ENCODE measurements at places on chromosomes 7 and 10.

- no peak for DNase-seq
Observed at GRCh38 chr10:130749911-130750310, 561.6 kb downstream of the TCERG1L start.

DNA sequence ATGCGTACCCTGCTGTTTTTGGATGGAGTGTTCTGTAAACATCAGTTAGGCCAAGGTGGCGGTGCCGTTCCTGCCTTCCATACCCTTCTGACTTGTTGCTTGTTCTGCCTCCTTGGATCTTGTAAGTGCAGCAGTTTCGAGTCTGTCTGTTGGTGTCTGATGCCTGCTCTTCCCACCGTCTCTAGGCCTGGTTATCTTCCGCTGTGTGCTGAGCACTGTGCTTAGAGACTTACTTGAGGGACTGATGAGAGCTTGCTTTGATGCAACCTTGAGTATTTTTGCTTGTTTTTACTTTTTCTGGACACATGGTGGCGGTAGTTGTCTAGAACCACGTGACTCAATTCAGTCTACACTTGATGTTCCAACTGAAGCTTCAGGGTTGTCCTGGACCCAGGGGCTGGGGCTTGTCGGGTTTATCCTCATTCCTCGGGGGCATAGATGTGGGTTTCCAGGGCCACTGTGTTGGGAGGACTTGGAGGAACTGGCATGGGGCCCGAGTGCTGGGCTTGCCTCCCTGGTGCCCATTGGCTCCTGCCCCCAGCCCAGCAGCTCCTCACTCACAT lies 14.4 kb upstream of the SPRN start:
- DNase-seq, result no peak

- DNase-seq, result no peak
Observed at GRCh38 chr10:118239236-118239630, 102.9 kb downstream of the FAM204A start.

DNA sequence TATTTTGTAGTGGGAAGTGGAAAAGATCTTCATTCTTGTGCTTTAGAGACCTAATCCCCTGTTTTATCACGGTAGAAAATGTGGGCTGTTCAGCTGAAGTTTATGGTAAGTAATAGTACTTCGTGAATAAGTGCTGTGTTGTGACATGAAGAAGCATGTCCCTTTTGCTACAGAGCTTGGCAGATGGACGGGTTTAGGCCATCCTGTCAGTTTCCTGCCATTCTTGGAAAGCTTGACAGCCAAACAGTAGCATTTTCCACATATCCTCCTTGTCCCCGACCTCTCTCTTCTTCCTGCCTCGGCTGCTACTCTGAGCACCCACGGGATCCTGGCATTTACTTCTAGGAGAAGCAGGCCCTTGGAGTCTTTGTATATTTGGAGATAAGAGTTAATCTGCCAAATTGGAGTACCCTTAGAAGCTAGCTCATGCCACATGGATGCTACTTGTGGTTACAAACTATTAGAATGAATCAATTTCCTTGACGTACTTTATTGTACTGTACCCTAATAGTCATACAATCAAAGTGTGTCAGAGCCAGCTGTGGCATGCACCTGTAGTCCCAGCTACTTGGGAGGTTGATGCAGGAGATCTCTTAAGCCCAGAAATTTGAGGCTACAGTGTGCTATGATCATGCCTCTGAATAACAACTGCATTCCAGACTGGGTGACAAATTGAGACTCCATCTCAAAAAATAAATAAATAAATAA lies 39.2 kb downstream of the PNLIPRP3 start:
- no peak for DNase-seq

DNA sequence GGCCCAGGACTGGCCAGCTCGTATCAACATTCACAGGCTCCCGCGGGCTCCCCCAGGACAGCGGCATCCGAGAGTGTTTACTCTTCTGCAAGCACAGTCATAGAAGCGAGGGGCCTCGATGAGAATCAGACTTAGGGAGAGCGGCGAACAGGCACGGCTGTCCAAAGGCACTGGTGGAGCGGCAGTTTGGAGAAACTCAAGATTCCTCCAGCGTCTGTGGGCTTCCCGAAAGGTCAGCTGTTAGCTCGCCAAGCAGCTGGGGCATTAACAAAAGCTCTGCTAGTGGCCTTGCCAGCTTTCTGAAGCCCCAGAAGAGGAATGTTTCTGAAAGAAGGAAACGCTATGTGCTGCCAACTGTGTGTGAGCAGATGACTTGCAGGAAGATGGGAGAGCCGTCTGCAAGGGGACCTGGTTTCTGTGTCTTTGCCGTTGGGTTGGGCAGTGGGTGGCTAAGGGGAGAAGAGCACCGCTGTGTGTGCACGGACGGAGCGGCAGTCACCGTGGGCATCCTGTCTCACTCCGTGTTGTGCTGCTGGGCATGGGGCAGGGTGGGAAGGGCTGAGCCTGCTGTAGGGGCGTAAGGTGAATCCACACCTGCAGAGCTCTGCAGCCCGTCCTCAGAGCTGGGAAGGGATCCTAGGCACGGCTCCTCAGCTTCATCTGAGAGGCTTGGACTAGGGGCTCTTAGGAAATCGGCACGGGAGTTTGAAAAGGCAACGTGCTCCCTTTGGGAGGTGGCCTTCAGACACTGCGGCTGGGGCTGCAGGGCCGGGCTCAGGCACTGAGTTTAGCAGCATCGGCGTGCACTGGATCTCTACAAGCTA lies 42.1 kb downstream of the AMZ1 start:
- DNase-seq, result no peak

DNA sequence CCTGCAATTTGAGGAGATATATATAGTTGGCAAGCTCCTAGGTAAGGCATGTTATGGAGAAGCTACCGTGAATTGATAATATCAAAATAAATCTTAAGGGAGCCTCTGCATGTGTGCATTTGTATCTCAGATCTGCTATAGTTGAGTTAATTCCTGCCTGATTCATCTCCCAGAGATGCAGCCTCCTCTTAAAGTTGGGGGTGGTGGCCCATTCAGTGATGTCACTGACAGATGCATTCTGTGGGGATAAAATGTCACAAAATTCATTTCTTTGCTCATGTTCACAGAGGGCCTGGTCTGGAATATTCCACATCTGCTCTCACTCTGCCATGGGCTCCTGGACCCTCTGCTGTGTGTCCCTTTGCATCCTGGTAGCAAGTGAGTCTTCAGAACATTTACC lies 185.8 kb upstream of the PRSS1 start:
- DNase-seq, result no peak

DNA sequence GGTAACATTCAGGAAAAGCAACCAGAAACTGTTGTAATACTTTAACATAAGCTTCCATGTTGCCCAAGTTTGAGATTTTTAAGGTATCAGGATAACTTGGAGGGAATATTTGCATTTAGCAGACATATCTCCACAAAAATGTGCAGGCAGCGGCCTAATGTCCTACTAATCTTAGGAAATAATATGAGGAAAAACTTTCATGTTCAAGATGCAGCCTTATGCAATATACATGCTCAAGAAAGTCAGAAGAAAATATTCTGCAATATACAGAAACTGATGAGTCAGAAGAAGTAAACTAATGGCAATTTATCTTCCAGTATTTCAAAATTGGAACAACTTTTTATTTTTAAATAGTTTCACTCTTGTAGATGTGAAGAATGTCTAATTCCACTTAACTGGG lies 463.2 kb upstream of the C7orf33 start:
- DNase-seq, result no peak

GRCh38 chr10:21403256-21404015 lies 122.0 kb downstream of the SKIDA1 start:
- DNase-seq, result no peak

- DNase-seq, result no peak
Observed at GRCh38 chr10:132117146-132117545, 51.4 kb downstream of the JAKMIP3 start.

GRCh38 chr7:16211402-16211925 lies 209.9 kb downstream of the CRPPA start:
- DNase-seq, result no peak

DNA sequence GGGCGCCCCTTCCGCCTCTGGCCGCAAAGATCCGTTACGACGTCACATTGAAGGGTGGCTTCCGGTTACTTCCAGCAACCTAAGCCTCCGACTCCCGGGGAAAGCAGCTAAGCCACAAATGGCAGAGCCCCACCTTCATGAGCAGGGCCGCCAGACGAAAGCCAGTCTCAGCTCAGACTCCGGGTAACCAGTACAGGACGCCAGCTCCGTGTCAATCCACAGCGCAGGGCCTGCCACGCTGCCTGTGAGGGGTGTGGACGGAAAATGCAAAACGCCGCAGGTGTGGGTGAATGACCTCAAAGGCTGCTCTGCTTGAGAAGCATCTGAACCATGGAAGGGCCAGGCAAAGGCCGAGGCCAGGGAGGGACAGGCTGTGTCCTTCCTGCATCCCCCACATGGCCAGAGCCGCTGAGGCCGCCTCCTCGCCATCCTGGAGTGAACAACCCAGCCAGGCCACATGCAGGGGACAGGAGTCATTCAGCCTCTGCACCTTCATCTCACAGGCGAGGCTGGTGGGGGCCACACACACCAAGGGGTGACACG lies 53.5 kb upstream of the PPP2R2D start:
- no peak for DNase-seq

- no peak for DNase-seq
Observed at GRCh38 chr7:8585591-8585990, 152.2 kb downstream of the NXPH1 start.

DNA sequence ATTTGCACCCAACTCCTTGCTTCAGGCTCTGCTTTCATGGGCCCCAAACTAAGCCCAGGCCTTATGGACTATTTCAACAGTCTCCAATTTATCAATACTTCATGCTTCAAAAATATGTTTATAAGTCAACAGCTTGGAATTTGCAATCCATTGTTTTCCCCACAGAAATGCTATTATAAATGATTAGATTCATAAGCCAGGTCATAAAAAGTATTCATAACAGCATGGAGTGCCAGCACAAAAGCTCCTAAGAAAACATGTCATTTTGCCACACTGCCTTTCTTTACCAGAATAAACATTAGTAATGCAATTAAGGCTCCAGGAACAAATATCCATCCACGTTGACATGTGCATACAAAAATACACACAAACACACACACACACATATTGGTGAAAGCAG lies 30.1 kb downstream of the OSBPL3 start:
- DNase-seq, result no peak

DNA sequence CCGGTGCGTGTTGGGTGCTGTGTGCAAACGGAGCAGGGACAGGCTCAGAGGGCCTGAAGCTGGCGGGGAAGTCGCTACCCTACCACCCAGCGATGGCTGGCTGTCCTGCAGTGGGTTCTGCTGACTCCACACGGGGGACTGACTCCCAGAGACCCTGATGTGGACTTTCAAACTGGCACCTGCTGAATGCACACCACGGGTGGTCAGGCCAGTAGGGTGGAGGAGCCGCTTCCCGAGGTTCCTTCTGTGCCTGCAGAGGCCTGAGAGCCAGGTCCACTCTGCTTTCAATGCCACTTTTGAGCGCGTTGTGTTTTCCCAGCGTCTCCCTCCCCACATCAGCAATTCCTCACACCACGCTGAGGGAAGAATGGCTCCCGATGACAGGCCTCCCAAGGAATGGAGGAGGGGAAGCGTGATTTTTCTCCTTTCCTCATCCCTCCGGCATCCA lies 135.3 kb downstream of the ADARB2 start:
- no peak for DNase-seq

- no peak for DNase-seq
Observed at GRCh38 chr10:75555323-75555722, 123.9 kb downstream of the LRMDA start.

GRCh38 chr7:91330191-91330808 lies 66.1 kb downstream of the FZD1 start:
- no peak for DNase-seq

GRCh38 chr7:92613720-92614119 lies 23.5 kb upstream of the FAM133B start:
- DNase-seq, result no peak

GRCh38 chr10:74669210-74669609 lies 157.2 kb upstream of the KAT6B start:
- DNase-seq, result no peak

DNA sequence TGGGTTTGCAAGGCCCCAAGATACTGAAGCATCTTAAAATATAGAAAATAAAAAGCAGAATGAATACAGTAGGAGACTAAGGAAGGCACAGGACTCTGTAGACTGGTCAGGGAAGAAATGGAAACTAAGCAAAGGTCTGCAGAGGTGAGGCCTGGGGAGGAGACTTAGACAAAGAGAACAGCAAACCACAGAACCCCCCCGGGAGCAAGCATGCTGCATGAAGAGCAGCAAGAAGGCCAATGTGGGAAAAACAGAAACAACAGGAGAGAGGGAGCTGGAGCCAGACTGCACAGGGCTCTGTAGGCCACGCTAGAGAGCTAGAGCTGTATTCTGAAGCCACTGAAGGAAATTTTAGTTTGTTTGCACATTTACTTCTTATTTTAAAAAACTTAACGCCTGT lies 45.7 kb upstream of the ARID5B start:
- DNase-seq, result no peak

DNA sequence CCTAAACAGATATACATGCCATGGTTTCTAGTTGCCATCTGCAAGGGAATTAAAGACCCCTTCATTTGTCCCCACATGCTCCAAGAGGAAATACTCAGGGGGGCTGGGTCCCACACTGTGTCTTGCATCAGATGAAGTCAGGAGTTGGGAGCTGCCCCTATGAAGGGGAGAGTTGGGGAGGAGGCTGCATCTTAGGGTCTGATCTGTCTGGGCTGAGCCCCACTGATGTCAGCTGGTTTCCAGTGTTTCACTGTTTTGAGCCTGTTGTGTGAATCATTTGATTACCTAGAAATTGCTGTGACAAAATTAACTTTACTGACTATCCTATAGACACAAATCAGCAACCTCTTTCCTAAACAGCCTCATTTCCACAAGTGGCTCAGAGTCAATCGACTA lies 4.9 kb upstream of the ADCY1 start:
- DNase-seq, result no peak
